Common myeloid progenitor, CD34-positive (primary cell): ENCODE measurements at places on chromosomes 3 and 15.

DNA sequence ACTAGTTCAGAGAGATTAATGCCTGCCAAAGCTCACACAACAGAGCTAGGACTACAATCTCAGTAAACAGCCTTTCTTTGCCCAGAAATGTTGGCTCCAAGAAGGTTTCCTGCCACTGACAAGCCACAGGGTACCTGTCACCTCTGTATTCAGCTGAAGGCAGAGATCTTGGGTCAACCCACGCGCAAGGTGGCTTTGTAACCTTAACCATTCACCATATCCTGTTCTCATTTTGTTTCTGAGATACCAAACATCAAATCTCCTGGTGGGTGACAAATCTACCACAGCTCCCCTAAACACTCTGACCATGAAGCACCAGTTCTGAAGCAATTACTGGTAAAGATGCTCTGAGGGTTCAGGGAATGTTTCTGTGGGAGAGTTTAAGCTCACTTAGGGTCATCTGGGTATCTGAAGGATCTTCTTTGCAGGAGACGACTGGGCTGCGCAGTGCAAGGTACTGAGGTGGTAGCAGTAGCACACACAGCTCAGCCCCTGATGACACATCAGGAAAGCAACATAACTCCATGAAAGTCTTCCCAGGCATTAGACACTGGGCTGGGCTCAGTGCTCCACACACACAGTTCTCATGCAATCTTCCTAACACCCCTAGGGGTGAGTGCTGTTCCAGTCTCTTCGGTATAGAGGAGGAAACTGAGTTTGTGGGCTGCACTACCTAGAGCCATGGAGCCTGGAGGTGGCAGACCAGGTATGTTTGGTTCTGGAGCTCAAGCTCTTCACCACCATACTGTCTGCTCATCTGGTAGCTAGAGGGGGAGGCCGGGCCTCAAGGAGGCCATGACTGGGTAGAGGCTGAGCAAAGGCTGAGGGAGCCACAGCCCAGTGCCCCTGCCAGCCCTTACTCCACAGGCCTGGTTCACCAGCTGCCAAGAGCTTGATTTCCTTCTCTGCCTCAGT, 7.7 kb downstream of the CXCR6 start:
- DNase-seq = no peak

DNA sequence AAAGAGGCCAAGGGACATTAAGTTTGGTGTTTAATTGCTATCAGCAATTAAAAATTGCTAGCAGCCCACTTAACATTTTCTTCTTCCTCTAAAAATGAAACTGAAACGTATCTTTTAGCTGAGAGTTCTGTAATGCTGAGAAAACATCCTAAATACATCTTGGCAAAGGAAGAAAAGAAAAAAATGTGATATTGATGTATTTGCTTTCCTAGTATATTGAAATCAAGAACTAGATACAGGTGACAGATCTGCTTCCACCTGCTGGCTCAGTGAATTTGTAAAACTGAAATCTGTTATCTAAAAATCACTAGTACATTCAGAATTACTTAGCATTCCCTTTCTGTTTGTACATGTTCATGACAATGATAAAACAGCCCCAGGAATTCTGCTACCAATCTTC, 283.2 kb downstream of the ZBTB20 start:
- peak; percentile 51 for DNase-seq

- DNase-seq = no peak
Measured at GRCh38 chr3:4392992-4393391, 74.1 kb downstream of the SUMF1 start.

- DNase-seq = no peak
Measured at GRCh38 chr3:119762876-119763275, 19.0 kb upstream of the NR1I2 start.

GRCh38 chr15:85646538-85647091, 148.1 kb downstream of the KLHL25 start:
- no peak for DNase-seq

- DNase-seq = no peak
Measured at GRCh38 chr3:143105170-143105569, 14.4 kb upstream of the CHST2 start.

DNA sequence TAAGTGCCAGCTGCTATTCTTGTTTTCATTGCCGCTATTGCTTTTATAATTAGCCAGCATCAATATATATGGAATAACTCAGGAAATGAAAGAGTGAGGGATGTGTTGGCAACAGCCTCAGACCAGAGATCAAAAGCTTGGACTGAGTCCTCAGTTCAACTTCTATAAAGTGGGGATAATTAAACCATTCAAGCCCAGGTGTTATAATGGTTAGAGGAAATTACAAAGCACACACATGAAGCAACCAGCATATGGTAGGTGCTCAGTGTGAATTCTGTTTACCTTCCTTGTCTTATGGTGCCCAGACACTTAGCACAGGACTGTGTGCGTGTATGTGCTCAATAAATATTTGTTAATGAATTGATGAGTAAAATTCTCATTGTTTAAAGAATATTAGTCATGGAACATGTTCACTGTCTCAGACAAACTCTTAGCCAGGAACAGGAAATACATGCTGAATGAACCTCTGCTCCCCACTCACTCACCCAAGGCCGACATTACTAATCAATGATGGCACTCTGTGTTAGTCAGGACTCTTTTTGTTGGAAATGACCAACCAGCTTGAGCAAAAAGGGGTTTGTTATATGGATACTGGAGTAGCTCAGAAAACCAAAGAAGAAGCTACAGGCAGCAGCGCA, 16.7 kb upstream of the CCDC174 start:
- DNase-seq = no peak

DNA sequence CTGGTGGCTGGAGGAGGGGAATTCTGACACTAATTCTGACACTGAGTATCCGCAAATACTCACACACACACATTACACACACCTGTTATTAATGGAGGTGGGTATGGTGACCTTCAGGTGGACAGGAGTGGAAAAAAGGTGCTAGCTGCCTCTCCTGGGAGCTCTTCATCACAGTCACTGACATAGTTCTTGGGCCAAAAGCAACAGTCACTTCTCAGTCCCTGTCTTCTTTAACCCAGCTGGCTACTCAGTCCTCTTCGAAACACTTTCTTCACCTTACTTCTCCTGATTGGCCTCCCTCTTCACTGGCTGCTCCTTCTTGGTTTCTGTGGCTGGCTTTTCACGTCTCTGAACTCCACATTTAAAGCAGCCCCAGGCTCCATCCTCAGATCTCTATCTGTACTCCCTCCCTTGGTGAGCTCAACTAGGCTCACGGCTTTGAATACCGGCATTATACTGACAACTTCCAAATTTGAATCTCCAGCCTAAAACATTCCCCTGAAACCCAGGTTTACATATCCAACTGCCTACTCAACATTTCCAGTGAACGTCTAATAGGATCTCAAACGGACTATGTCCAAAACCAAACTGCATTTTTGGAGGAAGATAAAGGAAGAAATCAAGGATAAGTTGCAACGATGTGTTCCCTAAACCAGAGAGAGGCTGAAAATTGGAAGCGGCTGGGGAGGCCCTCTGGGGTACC, 53.2 kb upstream of the HEG1 start:
- DNase-seq = no peak

- DNase-seq = peak; percentile 52
Measured at GRCh38 chr15:41018534-41018933, 65.3 kb downstream of the CHAC1 start.

DNA sequence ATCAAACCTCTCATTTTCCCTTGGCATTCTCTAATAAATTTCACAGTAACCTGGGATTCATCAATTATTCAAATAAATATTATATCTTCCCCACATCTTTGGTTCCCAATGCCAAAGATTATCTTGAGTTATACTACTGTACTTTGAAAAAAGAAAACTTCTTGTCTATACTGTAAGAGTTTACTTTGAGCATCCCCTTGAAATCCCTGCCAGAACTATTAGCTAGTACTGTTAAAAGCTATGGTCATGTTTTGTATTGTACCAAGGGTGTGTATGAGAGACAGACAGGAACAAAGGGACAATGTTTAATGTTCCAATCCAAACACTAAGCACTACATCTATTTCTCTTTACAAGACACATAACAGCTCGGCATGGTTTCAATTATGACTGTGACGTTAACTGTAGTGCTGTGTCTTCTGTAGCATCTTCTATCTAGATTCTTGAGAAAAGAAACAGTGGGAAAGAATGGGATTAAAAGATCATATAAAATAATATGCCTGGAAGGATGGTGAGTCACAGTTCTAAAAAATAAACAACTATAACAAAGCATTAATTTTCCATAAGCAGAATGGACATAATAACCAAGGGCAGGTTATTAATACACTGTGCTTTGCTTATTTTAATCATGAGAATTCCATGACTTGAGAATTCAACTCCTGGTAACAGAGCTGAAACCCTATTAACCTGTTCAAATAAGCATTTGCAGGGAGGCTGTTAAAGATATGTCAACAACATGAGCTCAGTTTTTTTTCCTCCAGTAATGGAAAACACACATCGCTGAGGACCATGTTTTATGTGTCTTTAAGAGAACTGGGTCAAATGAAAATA, 71.1 kb downstream of the ALDH1A2 start:
- DNase-seq = no peak

- no peak for DNase-seq
Measured at GRCh38 chr3:21747966-21748555, 2.9 kb downstream of the ZNF385D start.

DNA sequence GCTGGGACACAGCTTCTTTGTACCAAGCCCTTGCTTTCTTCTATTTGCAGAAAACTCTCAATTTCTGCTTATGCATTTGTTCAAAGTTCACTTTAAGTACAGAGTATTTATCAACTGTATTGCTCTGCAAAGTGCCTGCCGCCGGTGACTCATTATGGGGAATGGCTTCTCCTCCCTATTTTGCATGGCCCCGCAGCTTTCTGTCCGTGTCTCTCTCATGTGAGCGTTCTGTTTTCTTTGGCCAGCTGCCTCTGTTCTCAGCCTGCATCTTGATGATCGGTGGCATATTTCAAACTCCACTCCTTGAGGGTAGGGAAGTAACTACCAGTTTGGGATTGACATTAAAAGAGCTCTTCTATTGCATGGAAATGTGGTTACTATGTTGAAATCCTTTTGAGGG, 28.6 kb upstream of the ST8SIA2 start:
- DNase-seq = no peak

DNA sequence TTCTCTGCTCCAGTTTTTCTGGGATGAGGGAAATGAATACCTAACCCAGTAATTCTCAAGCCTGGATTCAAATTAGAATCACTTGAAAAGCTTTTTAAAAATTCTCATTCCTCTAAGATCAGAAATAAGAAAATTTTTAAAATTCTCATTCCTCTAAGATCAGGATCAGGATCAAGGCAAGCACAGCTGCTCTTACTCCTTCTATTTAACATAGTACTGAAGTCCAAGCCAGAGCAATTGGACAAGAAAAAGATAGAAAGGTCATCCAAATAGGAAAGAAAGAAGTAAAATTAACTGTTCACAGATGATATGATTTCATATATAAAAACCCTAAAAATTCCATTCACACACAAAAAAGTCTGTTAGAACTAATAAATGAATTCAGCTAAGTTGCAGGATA, 24.2 kb upstream of the CLRN1 start:
- no peak for DNase-seq

GRCh38 chr3:78434801-78435200, 1333.0 kb downstream of the ROBO1 start:
- DNase-seq = no peak

- no peak for DNase-seq
Measured at GRCh38 chr15:34812369-34812768, 17.0 kb upstream of the ACTC1 start.

DNA sequence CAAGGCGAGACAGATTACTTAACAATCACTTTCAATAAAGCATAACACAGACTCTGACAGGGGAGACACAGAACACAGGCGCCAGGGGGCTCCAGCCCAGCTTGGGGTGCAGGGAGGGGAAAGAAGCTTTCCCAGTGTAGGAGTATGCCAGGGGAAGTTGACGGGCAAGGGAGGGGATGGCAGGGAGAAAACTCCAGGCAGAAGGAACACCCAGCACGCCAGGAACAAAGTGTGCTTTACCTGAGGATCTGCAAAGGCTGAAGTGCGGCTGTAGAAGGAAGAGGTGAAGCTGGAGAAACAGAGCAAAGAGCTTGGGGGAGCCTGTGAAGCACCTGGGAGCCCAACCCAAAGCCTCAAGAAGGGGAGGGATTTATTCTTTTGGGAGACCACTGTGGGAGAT, 12.1 kb downstream of the RGMA start:
- no peak for DNase-seq

- no peak for DNase-seq
Measured at GRCh38 chr15:89186803-89187202, 34.6 kb downstream of the RLBP1 start.

- DNase-seq = no peak
Measured at GRCh38 chr3:172622156-172622555, 88.7 kb downstream of the NCEH1 start.

GRCh38 chr15:68653801-68654200, 75.0 kb downstream of the CORO2B start:
- DNase-seq = no peak

GRCh38 chr15:84917452-84917851, 33.0 kb downstream of the SLC28A1 start:
- DNase-seq = no peak

DNA sequence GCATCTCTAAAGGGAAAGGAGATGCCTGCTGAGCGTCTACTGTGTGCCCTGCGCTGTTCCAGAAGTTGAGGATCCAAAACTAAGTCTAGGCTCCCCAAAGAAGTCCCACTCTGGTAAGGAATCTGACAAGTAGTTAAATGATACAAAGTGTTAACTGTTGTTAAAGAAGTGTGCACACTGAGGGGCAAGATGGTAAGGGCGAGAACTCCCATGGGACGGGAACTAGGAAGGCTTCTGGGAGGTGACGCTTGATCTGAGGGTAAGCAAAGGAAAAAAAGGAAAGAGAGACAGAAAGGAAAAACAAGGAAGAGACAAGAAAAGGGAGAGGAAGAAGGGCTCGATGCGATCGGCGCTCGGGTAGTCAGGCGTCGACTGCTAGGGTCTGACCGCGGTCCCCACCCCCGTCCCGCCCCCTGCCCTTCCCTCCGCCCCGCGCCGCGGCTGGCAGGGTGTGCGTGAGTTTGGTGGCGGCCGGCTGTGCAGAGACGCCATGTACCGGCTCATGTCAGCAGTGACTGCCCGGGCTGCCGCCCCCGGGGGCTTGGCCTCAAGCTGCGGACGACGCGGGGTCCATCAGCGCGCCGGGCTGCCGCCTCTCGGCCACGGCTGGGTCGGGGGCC, at the start of gene LACTB:
Gene LACTB, plus strand, starts transcription at position 480 of the 620 bp plus-strand sequence. Its CDS starts 11 bp downstream, at position 491.
- DNase-seq = peak; percentile 90

- no peak for DNase-seq
Measured at GRCh38 chr3:4748701-4749378, 230.4 kb upstream of the BHLHE40 start.

GRCh38 chr3:31841515-31841914, 139.5 kb downstream of the OSBPL10 start:
- DNase-seq = no peak
